H54 (cell line): ENCODE measurements at places on chromosomes 7 and 10.

DNA sequence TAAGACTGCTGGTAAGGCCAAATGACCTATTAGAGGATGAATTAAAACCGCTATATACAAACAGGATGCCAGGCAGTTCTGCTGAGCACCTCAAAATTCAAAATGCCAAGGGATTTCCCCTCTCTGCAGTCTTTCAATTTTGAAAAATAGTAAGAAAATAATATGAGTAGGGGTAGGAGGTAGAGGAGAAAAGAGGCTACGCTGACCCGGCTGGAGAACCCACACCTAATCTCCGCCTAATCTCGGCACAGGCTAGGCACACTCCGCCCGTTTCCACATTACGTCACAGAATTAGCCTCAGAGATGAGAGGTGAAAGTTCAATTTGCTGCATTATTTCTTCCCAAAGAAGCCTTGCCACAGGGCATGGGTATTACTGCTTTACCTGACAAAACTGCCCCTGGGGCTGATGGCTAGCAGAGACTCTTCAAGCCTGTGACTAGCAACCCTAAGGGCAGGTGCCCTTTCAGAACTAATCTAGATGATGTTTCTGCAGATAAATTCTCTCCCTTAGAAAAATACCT lies 21.3 kb upstream of the SPOCK2 start:
- no peak for DNase-seq

DNA sequence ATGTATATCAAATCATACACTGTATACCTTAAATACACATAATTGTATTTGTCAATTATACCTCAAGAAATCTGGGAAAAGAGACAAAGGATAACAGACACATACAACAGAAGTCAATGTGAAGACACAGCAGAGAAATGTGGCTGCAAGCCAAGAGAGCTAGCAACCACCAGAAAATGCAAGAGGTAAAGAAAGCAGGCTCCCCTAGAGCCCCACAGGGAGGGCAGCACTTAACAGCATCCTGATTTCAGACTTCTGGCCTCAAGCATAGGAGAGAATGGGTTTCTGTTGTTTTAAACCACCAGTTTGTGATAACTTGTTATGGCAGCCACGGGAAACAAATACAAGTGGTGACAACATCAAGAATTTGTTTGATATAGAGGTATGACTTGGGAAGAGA lies 1197.2 kb downstream of the SORCS1 start:
- no peak for DNase-seq

DNA sequence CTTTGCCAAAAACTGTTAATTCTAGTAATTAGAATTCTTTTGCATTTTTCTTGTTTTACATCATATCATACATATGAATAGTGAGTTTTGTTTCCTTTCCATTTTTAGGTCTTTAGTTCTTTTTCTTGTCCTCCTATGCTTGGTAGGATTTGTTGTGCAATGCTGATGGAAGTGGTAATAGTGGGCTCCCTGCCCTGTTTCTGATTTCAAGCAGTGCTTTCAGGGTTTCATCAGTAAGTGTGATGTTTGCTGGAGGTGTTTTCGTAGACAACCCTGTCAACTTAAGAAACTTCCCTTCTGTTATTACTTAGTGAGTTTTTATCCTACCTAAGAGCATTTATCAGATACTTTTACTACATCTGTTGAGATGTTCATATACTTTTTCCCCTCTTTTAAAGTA lies 50.5 kb downstream of the CSGALNACT2 start:
- DNase-seq: no peak

- DNase-seq: peak; percentile 23
These were observed 10.2 kb upstream of the CH25H start for GRCh38 chr10:89217057-89217990.

DNA sequence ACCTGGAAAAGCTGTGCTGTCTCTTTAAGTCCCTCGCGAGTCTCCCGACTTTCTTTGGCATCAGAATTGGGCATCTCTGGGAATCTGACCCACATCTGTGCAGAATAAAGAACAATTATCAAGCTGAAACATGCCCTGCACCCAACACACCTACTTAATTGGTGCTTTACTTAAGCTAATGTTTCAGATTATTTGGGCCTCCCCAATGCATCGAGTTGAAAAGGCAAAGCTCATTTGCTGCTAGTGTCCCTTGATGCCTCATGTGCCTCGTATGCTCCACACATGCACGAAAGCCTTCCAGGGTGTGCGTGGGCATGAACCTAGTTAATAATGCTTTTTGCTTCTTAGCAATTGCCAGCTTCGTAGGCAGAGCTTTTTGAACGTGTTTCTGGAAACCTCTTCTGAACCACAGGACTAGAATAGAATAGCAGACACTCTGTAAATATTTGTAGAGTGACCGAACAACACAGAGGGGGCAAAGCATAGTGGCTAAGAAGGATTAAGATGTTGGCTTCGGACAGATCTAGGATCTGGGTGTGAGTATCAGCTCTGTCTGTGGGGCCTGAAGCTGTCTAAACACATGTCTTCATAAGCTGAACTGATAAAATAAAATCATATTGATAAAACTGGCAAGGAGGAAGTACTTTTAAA lies 26.7 kb upstream of the FGFR2 start:
- no peak for DNase-seq

- DNase-seq: no peak
These were observed 94.4 kb upstream of the STEAP4 start for GRCh38 chr7:88401009-88401623.

DNA sequence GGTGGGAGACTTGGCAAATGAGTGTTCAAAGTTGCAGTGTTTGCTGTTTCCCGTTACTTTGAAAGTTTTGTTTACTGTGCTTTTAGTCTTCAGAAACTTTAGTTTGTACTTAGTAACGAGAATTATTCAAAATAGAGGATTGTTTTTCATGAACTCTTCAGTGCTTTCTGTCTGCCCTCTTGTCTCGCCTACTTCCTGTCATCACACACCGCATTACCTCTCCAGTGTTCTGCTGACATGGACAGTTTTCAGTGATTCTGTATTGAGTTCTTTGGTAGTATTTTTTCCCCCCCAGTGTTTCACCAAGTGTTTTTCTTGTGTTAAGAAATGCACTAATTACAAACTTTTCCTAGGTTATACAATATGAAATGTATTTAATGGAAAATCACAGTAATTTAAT lies 207.0 kb downstream of the MLLT10 start:
- no peak for DNase-seq

- no peak for DNase-seq
These were observed 194.4 kb upstream of the PRSS1 start for GRCh38 chr7:142554560-142555532.

- no peak for DNase-seq
These were observed 203.6 kb downstream of the VTI1A start for GRCh38 chr10:112650588-112651030.
